Colonic mucosa (tissue), 4 donors: ENCODE measurements at places on chromosomes 6 and 20. TPM values are rescaled to one million over a fixed set of nuclear protein-coding genes. Genes with fewer than 3 reads are reported as not detected.

DNA sequence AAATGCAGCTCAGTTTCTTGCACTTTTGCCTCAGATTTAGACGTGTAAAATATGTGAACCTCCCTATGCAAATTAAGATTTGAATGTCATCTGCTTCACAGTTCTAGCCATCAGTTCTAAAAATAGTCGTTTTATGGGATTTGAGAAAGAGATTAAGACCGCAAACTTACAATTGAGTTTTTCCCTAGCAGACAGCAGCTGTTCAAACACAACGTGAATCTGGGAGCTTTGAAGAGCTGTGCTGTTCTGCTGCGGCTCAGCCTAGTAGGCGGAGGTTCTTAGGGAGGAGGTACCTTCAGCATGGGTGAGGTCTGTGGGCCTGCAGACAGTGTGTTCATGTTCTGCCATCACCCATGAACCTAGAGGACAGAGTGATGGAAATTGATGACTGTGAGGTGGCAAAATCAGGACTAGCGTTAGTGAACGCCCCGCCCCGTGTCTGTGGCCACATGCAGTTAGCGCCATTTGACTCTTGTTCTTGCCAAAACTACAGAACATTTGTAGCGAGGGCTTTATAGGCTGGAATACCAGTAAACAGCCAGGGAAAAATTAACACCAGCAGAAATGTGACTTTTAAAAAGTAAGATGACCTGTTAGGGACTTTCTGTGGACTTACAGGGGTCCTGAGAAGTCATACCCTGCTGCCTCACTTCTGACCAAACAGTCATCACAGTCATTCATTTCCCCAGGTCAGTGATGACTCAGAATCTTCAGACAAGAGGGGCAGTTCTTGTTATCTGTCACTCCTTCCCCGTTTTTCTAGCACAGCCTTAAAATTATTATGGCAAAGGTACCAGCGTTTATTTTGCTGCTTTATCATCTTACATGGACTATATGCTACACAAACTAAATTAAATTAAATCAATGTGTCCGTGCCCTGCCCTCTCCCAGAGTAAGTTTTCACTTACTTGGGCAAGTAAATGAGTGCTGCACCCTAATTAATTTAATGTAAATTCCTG lies 84.3 kb upstream of the TMEM181 start:
- H3K27ac ChIP-seq, result no peak overlapping the region
- no peaks in the 10 kb centered on the region for H3K36me3 ChIP-seq
- no peaks in the 10 kb centered on the region for H3K27me3 ChIP-seq
- H3K4me1 ChIP-seq, result no peaks in the 10 kb centered on the region
- no peak overlapping the region for H3K4me3 ChIP-seq
- DNase-seq, result peak; percentile 61

DNA sequence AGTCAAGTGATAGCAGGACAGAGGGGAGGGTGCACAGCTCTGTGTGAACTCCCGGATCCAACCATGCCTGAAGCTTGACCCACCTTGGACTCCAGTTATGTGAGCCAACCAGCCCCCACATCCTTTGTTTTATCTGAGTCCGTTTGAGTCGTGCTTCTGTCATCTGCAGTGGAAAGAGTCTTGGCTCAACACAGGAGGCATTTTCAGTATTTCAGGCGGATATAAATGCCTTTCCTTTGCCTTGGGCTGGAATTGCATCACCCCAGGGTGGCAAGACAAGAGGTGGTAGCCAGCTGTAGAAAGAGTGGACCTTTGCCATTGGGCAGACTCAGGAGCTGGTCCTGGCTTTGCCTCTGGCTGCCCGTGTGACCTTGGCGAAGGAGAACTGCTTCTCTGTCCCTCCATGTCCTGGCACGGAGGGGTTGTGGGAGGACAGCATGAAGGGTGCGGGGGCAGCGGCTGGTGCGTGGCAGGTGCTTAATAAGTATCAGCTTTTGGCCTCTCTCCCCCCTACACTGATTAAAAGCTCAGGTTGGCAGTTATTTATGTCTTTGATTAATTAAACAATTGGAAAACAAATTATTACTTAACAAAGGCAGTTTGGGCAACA lies 42.6 kb upstream of the APCDD1L start:
- no peaks in the 10 kb centered on the region for H3K27me3 ChIP-seq
- no peak overlapping the region for H3K4me3 ChIP-seq
- H3K36me3 ChIP-seq, result no peaks in the 10 kb centered on the region
- no peak for DNase-seq
- H3K27ac ChIP-seq, result no peak overlapping the region

DNA sequence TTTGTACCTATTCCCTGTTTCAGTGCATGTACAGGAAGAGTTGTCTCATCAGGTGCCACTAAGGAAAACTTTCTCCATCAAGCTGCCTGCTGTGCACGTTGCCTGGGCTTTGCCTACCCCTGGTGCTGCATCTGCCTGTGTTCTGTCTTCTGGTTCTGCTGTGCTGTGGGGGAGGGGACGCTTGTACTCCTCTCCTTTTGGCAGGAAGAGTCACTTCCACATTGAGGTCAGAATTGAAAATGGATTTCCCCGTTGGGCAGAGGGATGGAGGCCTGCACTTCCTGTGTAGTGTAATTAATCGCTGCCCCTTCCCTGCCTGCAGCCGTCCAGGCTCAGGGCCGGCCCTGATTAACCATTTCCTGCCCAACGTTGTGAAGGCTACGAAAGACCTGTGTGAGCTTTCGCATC lies 153.3 kb downstream of the SCML4 start:
- no peak overlapping the region for H3K4me3 ChIP-seq
- no peaks in the 10 kb centered on the region for H3K4me1 ChIP-seq
- peak; percentile 42 for DNase-seq
- no peaks in the 10 kb centered on the region for H3K27me3 ChIP-seq

Gene CRISP2
- not detected for total RNA-seq

GRCh38 chr6:16187176-16187575 lies 51.2 kb upstream of the GMPR start:
- no peaks in the 10 kb centered on the region for H3K4me1 ChIP-seq
- H3K27ac ChIP-seq, result no peak overlapping the region
- H3K27me3 ChIP-seq, result no peaks in the 10 kb centered on the region
- no peak for DNase-seq
- H3K4me3 ChIP-seq, result no peak overlapping the region

- no peaks in the 10 kb centered on the region for H3K4me1 ChIP-seq
- no peaks in the 10 kb centered on the region for H3K27me3 ChIP-seq
Measured at GRCh38 chr6:170130771-170131241, 160.1 kb downstream of the DLL1 start.

GRCh38 chr6:55450005-55450404 lies 122.7 kb downstream of the GFRAL start:
- no peaks in the 10 kb centered on the region for H3K4me1 ChIP-seq
- H3K27me3 ChIP-seq, result no peaks in the 10 kb centered on the region
- H3K4me3 ChIP-seq, result no peak overlapping the region
- no peak overlapping the region for H3K27ac ChIP-seq
- H3K36me3 ChIP-seq, result no peaks in the 10 kb centered on the region

Gene LPA
- 0.15 TPM for total RNA-seq

- H3K36me3 ChIP-seq, result no peaks in the 10 kb centered on the region
- H3K27ac ChIP-seq, result no peak overlapping the region
- no peaks in the 10 kb centered on the region for H3K4me1 ChIP-seq
Measured at GRCh38 chr6:74145931-74146330, 449.9 kb downstream of the CD109 start.

- no peaks in the 10 kb centered on the region for H3K4me1 ChIP-seq
- H3K27ac ChIP-seq, result no peak overlapping the region
Measured at GRCh38 chr6:65557224-65557623, 149.8 kb downstream of the EYS start.

- DNase-seq, result no peak
- H3K36me3 ChIP-seq, result no peaks in the 10 kb centered on the region
- no peak overlapping the region for H3K27ac ChIP-seq
Measured at GRCh38 chr6:125477844-125478243, 176.1 kb upstream of the HDDC2 start.

- DNase-seq, result no peak
- H3K27me3 ChIP-seq, result no peaks in the 10 kb centered on the region
- no peak overlapping the region for H3K27ac ChIP-seq
- H3K36me3 ChIP-seq, result no peaks in the 10 kb centered on the region
Measured at GRCh38 chr6:53311586-53311935, 37.2 kb downstream of the ELOVL5 start.
